ENCODE measurements at places on chromosomes 7 and 10. TPM values are rescaled to one million over a fixed set of nuclear protein-coding genes. Genes with fewer than 3 reads are reported as not detected.

GRCh38 chr10:62594093-62594520 lies 210.4 kb upstream of the ADO start:
- no peak overlapping the region for H3K27ac ChIP-seq
- no peaks in the 10 kb centered on the region for H3K36me3 ChIP-seq
- peak; percentile 72 for DNase-seq
- H3K27me3 ChIP-seq = no peaks in the 10 kb centered on the region
- no peaks in the 10 kb centered on the region for H3K4me1 ChIP-seq

DNA sequence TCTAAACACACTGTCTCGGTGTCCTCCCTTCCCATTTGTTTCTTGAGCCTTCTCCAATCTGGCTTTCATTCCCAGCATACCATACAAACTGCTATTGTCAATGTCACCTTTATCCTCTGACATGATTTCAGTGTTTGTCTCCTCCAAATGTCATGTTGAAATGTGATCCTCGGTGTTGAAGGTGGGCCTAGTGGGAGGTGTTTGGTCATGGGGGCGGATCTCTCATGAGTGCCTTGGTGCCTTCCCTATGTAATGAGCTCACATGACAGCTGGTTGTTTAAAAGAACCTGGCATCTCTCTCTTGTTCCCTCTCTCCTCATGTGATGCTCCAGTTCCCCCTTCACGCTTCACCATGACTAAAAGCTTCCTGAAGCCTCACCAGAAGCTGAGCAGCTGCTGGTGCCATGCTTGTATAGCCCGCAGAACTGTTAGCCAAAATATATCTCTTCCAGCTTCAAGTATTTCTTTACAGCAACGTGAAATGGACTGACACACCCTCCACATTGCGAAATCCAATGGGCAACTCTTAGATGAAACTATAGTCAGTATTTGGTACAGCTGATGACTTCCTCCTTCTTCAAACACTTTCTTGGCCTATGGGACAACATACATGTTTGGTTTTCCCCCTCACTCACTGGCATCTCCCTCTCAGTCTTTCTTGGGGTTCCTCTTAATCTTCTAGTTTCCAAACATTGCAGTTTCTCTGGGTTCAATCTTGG lies 27.8 kb downstream of the RNLS start:
- no peaks in the 10 kb centered on the region for H3K4me1 ChIP-seq
- H3K36me3 ChIP-seq = no peaks in the 10 kb centered on the region
- no peak overlapping the region for H3K27ac ChIP-seq
- no peak overlapping the region for H3K4me3 ChIP-seq
- DNase-seq = no peak

DNA sequence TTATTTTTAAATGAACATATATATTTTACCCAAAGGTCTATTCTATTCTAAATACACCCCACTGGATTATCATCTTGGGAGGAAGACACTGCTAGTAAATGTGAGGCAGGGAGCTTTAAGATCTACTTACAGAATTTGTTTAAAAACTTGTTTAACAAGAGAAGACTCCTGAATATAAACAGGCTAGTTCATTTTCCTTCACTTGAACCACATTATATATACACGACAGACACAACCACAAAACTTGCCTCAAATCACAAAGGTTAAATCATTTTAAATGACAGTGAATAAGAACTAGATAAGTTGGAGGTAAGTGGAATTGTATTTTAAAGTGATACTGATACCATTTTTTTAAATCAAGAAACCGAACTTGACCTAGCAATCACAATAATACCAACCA lies 109.2 kb downstream of the ATE1 start:
- no peaks in the 10 kb centered on the region for H3K4me1 ChIP-seq
- no peak overlapping the region for H3K4me3 ChIP-seq
- H3K36me3 ChIP-seq = peaks cover 3% of the 10 kb centered on the region
- no peak for DNase-seq

Gene SLC35G1
- total RNA-seq = 2.9 TPM

Gene MMD2
- total RNA-seq = not detected

Gene MLXIPL
- 0.13 TPM for total RNA-seq
